ENCODE measurements at places on chromosomes 16 and 17.

GRCh38 chr17:61757168-61757567 is 106.2 kb downstream of the BRIP1 start:
- DNase-seq: no peak

DNA sequence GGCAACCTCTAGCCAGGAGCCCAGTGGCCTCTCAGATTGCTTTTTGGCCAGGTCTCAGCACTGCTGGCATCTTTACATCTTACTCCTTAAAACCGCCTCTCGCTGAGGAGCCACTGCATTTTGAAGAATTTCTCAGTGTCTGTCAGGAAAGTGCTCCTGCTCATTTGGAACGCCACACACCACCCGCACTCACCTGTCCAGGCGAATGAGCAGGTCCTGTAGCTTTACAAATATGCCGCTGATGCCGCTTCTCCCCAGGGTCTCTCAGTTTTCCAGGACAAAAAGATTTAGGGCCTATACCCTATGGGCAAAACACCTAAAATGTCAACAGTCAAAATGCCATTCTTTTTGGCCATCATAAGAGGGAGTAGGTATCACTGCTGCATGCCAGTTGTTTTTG is 22.1 kb downstream of the CYB561 start:
- DNase-seq: no peak

DNA sequence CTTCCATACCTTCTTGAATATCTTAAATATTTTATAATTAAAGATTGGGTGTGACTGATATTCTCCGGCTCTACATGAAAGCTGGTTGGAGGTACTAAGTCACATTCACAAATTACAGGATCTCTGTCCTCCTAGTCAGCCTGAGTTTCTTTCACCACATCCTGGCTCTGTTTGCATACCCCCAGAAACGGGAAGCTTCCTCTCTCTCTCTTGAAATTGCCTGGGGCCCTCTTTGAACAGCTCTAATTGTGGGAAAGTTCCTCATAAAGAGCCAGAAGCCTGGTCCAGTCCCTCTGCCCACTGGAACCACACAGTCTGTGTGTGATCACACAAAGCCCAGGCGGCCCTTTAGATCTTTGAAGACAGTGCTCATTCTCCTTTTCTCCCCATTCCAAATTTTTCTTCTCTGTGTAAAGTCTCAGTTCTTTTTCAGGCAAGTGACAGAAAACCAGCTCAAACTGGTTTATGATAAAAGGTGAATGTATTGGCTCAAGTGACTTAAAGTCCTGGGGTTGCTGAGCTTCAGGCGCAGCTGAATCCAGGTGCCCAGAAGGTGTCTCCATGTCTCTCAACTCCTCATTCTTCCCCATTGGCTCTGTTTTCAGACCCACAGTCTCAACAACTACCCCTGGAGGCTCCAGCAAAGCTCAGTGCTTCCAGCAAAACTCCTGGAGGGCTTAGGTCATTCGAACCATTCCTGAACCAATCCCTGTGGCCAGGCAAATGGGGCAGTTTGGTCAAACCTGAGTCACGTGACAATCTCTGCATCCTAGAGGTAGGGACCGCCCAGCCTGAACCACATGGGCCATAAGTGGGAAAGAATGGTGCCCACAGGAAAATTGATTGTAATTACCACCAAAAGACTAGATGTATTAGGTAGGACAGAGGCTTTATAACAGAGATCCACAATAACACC is 8.5 kb upstream of the RAI1 start:
- DNase-seq: no peak

GRCh38 chr16:85029408-85029784 is 1.8 kb downstream of the KIAA0513 start:
- no peak for DNase-seq

GRCh38 chr17:40604327-40605080 is 39.2 kb upstream of the CCR7 start:
- DNase-seq: no peak

- DNase-seq: no peak
Observed at GRCh38 chr17:32803544-32803943, 73.4 kb downstream of the MYO1D start.

- no peak for DNase-seq
Observed at GRCh38 chr17:46925185-46925868, 2.4 kb downstream of the GOSR2 start.

Data from upper lobe of left lung (tissue), 6 donors.